ENCODE measurements at places on chromosomes 1 and 21.

DNA sequence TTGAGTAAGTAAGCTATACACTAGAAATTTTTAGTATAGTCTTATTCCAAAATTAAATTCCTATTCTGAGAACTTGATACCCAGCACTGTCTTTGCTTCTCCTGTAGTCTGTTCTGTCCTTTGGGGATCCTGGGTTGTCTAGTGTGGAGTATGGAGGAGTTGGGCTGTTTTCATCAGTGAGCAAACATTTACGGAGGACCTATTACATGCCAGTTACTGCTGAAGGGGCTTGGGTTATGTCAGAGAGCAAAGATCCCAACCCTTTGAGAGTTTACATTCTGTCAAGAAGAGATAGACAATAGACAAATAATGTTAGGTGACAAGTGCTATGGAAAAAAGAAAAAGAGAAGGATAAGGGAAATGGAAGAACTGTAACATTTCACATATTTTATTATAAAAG lies 9.0 kb downstream of the TRAPPC10 start:
- DNase-seq: no peak

DNA sequence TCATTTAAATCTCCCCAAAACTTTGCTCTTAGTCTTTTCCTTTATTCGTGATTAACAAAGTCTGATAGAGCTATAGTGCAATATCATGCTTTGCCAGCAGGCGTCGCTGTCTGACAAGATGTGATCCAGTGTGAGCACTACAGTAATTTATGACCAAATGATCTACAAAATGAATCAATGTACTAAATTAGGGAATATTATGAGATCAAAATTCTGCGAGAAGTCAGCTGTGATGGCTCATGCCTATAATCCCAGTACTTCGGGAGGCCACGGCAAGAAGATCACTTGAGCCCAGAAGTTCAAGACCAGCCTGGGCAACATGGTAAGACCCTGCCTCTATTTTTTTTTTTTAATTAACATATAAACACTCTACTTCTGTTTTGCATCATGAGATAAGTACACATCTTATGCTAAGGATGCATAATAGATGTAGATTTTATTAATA lies 3.6 kb upstream of the SPSB1 start:
- no peak for DNase-seq

DNA sequence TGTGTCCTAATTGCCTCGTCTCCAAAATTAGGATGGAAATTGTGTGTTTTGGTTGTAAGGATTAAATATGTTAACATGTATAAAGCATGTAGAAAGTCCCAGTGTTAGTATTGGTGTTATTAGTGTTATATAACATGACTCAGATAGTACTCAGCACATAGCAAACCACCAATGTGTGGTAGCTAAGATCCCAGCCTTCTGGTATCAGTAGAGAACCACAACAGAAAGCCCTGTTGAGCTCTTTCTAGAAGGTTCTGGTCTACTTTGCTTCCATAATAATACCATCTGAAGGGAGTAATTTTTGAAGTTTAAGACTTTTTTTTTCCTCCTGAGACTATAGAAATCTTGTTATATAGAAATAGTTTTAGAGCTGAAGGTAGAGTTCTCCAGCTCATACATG lies 259.3 kb upstream of the SGIP1 start:
- no peak for DNase-seq

GRCh38 chr1:211547710-211548109 lies 31.3 kb downstream of the SLC30A1 start:
- DNase-seq: no peak

DNA sequence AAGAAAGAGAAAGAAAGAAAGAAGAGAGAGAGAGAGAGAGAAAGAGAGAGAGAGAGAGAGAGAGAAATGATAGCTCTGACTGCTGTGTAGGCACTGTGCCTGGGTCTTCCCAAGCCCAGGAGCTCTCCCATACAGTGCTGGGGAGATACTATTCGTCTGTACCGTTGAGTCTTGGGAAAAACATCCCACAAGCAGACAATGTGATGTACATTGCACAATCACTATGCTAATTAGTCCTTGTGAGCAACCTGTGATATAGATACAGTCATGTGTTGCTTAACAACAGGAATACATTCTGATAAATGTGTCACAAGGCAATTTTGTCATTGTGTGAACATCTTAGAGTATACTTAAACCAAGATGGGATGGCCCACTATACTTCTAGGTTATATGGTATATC lies 381.0 kb downstream of the HHAT start:
- DNase-seq: no peak

- DNase-seq: no peak
Measured at GRCh38 chr1:213256438-213257087, 205.5 kb downstream of the RPS6KC1 start.

- no peak for DNase-seq
Measured at GRCh38 chr1:229231754-229232119, 39.2 kb upstream of the RAB4A start.

DNA sequence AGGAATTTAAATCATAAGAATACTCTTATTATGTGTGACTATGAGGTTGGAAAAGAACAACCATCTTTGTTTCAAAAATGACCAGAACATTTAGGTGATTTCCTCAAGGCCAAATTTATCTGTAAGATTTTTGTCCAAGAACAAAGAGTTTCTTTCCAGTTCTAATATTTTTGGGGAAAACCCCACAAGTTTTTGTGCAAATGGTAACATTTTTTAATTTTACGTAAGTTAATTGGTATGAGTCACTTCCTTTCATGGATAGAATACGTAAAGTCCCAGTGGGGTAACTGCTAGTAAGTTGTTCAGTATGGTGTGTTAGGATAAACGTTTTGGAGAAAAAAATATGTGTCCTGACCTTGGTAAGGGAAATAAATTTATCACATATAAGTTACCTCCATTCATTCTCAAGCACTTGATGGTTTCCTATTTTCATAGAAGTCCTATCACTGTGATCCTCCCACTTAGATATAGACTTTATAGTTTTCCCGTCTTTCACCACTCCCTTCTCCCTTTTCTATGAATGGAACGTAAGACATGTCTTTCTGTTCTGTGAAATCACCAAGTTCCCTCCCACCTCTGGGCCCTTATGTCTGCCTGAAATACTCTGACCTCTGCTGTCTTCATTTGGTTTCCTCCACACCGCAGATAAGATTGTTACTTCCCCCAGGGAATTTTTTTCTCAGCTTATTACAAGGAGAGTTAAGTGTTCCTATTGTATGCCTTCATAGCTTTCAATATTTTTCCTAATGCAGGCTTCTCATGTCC lies 34.9 kb upstream of the TSNAX start:
- no peak for DNase-seq

- no peak for DNase-seq
Measured at GRCh38 chr1:209384710-209385550, 198.6 kb upstream of the CAMK1G start.

DNA sequence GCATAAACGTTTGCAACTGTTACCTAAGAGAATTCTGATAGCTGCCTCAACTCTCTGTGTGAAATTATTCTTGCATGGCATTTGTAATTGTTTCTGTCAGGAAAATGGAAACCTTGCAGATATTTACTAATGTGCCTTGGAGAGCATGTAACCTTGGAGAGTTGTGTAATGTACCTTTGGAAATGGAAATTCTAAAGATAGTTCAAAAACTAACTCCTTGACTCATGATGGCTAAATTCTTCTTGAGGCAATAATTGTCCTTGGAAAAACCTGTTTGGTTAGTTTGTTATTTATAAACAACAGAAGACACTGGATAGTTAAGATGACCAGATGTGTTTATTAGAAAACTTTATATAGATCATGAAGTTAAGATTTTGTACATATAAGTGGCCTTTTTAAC lies 1033.8 kb downstream of the PLA2G4A start:
- DNase-seq: no peak

DNA sequence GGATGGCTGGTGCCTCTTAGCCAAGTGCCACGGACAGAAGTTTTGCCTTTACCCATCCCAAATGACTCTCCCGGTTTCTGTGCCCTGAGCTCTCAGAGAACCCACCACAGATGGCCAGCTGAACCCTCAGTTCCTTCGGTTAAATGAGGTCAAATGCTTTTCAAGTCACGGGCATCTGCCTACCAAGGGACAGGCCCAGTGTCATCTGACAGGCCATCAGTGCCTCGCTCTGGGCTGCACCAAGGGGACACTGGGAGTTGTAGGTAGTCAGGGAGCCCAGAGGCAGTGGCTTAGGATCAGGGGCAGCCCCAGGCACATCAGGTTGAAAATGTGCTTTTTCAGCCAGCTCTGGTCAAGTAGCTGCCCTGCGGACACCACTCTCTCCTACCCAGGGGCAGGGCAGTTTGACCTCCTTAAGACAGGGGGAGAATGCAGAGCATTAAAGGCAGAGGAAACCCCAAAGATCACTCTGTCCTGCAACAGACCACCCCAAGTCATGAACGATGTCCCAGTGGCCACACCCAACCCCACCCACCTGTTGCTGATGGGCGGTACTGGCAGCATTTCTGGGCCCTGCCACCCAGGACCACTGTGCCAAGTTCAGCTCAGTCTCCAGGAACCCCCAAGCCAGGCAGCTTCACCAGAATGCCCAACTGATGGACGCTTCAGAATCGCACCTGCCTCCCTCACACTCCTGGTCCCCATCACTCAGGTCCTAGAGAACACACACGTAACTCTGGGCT lies 60.7 kb downstream of the CASZ1 start:
- DNase-seq: no peak

GRCh38 chr1:180907313-180908055 lies 5.2 kb upstream of the KIAA1614 start:
- DNase-seq: no peak

- no peak for DNase-seq
Measured at GRCh38 chr1:118564961-118565703, 380.1 kb upstream of the SPAG17 start.

- DNase-seq: no peak
Measured at GRCh38 chr1:15116966-15117365, 36.6 kb upstream of the TMEM51 start.

GRCh38 chr1:184945678-184946412 lies 28.5 kb downstream of the NIBAN1 start:
- DNase-seq: no peak

DNA sequence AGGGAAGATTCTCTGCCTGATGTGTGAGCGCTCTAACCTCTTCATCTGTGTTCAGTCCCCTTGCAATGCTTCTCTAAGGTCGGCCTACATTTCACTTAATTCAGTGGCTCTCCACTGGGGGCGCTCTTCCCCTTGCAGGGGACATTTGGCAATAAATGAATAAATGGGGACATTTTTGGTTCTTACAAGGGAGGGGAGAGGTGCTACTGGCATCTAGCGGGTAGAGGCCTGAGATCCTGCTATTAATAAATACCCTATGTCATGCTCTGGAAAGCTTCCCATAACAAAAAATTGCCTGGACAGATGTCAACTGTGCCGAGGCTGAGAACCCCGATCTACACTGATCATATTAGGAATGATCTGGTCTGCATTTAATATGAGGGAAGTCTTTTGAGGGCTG lies 25.9 kb upstream of the DNAJC11 start:
- DNase-seq: peak; percentile 29

GRCh38 chr1:236039740-236040685 lies 24.9 kb downstream of the NID1 start:
- DNase-seq: no peak

DNA sequence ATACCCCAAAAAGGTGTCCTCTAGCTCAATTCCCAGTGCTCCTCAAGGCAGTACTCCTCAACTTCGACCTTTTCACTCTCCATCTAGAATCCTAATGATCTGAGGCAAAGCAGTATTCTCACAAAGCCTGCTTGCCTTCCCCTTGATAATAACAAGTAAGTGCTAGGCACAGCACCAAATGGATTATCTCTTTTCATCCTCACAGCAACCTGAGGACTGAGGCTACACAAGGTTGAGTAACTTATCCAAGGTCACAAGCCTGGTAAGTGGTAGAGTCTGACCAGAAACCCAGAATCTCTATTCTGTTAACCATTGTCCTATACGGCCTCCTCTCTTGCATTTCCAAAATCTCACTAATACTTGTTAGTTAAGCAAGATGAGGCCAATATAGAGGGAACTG lies 5.1 kb downstream of the SYDE2 start:
- DNase-seq: no peak

DNA sequence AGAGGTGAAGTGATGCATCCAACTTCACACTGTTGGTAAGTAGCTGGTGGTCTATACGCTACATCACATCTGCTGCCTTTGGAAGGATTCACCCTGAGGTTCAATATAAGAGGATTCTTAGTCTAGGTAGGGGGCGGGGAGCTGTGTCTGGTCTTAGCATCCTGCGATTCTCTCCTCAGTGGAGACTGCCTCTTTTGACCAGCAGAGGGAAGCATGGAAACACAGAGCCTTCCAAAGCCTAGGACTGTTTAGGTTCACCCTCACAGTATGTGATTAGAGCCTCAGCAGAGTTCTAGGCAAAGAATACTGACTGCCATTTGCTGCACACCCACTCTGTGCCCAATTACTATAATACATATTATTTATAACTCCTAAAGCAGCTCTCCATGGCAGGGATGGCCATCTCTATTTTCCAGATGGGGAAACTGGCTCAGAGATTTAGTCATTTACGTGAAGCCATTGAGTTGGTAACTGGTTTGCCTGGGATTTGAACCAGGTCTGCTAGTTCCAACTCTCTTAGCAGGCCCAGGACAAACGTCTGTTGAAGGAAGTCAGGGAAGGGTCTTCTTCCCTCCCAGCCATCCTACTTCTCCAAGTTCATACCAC lies 28.9 kb upstream of the EFCAB14 start:
- DNase-seq: no peak

- no peak for DNase-seq
Measured at GRCh38 chr1:74693473-74693872, 19.9 kb upstream of the ERICH3 start.
